ENCODE measurements at places on chromosomes 1 and 21.

DNA sequence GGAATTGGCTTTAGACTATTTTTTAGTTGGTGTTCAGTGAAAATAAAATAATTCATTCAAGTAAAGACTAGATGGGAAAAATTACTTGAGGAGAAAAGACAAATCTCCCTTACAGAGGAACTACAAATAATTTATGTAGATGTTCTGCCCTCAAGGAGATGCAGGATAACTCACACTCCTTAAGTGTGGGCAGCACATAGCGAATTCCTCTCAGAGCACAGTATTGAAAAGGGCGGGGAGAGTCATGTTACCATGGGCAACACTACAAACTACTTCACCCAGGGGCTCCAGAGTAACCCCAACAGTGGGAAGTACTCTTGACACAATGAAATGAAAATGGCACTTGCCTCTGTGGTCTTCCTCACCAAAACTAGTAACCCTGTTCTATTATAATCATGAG is 20.6 kb upstream of the LAMC2 start:
- no peak for DNase-seq

DNA sequence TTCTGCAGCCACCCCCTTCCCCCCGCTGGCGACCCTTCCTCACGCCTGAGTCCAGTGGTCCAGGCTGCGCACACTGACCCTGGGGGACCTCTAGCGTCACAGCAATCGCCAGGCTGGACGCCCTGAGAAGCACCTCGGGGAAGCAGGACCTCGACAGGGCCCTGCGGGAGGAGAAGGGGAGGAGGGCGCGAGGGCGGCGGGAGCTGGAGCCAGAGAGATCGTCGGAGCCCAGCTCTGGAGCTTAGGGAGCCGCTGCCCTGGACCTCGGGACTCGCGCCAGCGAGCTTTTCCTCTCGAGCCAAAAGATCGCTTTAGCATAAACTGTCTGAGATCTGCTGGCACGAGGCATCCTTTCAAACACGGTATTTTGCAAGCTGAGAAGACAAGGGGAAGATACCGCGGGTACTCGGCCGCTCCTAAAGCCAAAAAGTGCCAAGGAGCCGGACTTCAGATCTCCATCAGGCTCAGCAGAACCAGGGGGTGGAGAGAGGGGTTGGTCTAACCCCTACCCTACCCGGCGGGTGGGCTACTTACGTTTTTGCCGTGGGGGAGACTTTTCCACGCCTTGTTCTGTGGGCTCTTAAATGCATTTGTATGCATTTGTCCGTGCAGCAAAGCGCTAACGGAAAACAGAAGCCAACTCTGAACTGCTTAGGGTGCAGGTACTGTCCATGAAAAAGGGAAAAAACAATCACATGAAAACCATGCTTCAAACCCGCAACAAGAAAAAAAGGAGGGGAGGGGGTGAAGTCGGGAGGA is 586 bp downstream of the COL24A1 start:
- DNase-seq: no peak

- DNase-seq: no peak
Measured at GRCh38 chr1:60141276-60141675, 67.7 kb upstream of the C1orf87 start.

- peak; percentile 20 for DNase-seq
Measured at GRCh38 chr1:231162297-231162969, 575 bp downstream of the TRIM67 start.

Measured in activated naive CD4-positive, alpha-beta T cell treated with Interleukin-2 at 50 U/mL for 16 hours (primary cell).